ENCODE measurements at places on chromosomes 7 and 10.

DNA sequence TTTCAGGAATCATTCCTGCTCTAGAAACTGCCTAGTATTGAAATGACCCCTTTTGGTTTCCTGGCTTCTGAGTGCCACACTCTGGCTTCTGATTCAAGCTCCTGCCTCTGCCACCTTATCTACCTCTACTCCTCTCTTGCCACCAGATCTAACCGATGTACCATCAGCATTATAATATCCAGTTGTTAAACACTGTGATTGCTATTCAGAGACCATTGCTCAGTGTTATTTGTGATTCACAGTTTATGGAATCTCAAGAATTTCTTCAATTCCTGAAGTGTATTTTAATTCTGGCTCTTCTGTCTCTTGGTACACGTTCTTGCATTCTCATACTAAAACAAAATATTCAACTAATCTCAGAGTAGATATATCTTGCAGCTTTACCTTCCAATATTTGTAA, 88.7 kb downstream of the DYNC1I1 start:
- no peak for DNase-seq

GRCh38 chr7:3289996-3290395, 11.1 kb upstream of the SDK1 start:
- no peak for DNase-seq

- no peak for DNase-seq
Measured at GRCh38 chr7:103803631-103804030, 185.8 kb downstream of the RELN start.

- DNase-seq, result no peak
Measured at GRCh38 chr7:66669088-66669487, 40.4 kb downstream of the KCTD7 start.

DNA sequence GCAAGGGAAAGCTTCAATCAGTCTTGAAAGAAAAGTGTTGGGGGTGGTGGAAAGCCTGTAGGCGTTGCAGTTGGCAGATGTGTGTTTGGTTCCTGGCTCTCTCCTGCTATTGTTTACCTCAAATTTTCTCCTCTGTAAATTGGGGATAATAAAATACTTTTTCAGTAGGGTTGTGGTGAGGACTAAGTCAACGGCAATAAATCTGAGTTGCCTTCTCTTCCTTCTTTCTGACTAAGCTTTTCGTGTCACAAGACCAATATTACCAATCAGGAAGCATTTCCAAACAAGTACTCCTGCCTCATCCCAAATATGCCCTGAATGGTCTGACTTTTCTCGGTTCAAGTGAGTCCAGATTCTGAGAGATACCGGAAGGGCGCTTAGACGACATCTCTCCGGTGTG, 54.0 kb downstream of the CREB5 start:
- no peak for DNase-seq

DNA sequence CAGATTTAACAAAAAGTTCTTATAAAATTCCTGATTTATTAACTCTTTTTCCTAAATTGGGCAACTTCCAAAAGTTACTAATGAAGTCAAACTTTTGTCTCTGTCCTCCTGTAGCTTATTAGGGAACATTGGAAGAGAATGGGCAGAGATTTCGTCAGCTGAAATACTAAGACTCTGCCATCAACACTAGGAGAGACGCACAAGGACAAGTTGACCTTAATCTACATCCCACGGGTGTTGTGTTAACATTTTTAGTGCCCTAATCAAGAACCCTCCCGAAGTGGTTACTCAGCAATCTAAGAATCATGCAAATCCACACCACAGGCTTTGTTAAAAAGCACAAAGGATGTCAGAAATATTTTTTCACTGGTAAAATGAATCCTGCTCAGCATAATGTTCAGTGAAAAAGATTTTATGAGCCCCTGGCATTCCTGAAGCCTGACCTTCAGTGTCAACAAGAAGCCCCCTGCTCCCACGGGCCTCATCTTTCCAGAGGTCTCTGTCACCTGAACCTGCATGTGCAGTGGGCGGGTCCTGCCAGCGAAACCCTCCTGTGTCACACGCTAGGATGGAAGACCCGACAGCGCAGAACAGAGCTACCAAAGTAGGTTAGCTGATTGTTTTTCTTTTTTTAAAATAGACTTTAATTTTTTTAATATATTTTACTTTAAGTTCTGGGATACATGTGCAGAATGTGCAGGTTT, 70.6 kb upstream of the AKR1E2 start:
- no peak for DNase-seq

DNA sequence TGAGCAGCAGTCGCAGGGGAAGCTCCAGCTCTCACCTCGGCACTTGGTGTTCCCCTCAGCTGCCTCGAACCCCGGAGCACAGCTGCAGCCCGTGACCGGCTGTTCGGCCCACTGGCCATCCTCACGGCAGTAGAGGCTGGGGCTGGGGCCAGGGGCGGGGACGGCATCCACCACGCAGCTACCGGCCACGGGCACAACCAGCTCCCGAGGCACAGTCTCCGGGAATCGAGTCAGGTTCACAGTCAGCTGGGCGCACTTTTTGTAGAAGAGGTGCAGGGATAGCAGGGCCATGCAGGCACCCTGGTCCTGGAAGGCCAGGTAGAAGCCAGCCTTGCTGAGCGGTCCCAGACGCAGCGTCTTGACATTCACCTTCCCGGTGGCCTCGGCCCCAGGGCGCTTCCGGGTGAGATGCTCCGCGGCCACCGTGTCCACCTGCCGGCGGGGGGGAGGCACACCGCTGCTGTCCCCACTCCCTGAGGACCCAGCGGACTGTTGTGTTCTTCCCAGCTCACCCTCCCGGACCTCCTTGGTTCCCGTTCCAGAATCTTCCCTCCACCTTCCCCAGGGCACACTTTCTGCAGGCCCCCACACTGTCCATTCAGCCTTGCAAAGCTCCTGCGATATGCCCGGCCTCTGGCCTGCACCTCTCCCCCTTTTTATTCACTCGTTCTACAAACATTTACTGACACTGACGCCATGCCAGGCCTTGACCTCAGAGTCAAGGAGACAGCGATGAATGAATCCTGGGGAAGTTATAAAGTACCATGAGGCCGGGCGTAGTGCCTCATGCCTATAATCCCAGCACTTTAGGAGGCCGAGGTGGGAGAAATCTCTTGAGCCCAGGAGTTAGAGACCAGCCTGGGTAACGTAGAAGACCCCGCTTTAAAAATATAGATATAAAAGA, 4.8 kb downstream of the EPHB4 start:
- no peak for DNase-seq

DNA sequence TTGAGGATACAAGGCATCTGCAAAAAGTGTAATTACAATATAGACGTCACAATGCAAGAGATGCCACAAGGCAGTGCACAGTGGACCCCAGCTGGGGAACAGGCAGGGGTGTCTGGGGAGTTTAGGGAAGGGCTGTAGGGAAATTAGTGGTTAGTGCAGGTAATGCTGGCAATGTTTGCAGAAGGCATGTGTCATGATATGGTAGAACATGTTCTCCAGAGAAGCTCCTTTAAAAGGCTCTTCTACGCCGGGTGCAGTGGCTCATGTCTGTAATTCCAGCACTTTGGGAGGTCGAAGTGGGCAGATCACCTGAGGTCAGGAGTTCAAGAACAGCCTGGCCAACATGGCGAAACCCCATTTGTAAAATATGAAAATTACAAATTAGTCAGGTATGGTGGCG, 98.0 kb downstream of the JCAD start:
- DNase-seq, result no peak

DNA sequence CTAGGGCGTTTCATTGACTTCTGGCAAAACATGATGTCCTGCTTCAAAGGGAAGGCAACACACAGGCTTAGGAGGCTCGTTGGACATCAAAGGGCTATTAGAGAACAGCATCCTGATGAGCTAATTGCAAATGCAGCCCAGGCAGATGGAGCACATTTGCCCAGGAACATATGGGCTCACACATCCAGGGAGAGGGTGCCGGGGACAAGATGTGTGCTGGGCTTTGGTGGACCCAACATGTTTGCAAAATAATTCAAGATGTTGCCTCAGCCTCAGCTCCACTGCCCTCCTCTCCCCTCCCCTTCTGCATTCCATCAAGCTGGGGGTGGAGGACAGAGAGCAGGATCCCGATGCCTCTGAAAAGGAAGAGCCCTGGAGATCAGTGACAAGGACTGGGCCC, 217.1 kb upstream of the ZMIZ1 start:
- DNase-seq, result no peak

GRCh38 chr7:116348346-116348745, 138.0 kb downstream of the TES start:
- no peak for DNase-seq

DNA sequence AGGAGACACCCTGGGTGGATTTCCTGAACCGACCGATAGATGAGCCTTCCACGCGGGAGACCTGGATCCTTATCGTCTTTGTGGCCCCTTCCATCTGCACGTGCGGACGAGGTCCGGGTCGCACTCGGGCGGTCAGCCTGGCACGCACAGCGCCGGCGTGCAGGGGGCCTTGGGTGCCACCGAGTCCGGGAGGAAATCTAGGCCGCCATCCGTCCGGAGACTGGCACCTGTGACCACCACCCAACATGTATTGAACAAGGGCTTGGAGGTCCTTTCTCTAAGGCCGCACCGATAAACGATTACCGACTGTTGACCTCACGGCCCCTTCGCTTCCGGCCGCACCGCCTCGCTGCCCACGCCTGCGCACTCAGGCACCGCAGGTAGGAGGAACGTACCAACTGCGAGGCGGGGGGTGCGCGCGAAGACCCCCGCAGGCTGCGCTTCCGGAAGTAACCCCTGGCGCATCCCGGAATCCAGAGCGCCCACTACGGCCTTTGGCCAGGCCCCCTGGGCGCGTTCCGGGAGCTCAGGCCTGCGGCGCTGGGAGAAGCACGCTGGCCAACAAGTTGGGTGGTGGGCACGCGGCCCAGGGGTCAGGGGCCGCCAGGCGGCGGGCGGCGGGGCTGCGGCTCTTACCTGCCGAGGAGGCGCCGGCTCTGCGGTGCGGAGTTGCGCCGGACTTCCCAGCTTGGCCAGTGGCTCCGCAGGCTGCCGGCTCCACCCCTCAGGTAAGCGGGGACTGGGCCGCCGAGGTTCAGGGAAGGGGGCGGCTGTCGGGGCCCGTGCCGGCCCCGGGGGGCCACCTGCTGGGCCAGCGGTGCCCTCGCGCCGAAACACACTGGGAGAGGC, at the start of the genes ACTR3C and LRRC61:
TSS of gene ACTR3C (minus strand) at position 713 of the 849 bp plus-strand sequence. CDS start 28,249 bp downstream, outside the sequence.
TSS of gene LRRC61 (plus strand) at position 523 of the 849 bp plus-strand sequence. CDS start 13,507 bp downstream, outside the sequence.
- no peak for DNase-seq

- no peak for DNase-seq
Measured at GRCh38 chr10:123096452-123096851, 39.3 kb upstream of the HMX3 start.

- DNase-seq, result no peak
Measured at GRCh38 chr10:100895346-100895745, 17.4 kb upstream of the SLF2 start.

- peak; percentile 30 for DNase-seq
Measured at GRCh38 chr10:132645247-132645530, 107.6 kb downstream of the INPP5A start.
